ENCODE measurements at places on chromosomes 7 and 10.

DNA sequence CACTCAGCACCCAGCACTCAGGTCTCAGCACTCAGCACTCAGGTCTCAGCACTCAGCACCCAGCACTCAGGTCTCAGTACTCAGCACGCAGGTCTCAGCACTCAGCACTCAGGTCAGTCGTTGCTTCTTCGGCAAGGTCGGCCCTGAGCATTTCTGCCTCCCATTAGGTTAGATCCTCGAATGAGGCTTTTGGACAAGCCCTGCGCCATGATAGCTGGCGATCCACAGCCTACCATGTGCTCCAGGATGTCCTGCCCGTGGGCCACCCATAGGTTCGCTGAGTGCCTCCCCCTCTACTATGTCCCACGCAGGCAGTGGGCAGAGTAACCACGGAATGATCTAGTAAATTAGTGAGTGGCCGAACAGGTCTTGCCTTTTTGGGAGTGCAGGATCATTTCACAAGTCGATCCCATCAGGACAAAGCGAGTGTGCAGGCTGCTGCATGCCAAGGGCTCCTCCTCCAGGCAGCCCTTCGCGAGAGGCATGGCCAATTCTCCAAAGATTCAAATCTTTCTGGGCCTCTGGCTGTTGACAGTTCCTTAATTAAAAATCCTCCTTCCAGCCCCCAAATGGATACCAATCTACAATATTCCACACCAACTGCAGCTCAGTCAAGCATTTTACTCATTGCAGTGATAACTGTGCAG is 206.3 kb downstream of the ADARB2 start:
- DNase-seq = no peak

- DNase-seq = no peak
These were observed 113.8 kb downstream of the CDK6 start for GRCh38 chr7:92722541-92722940.

DNA sequence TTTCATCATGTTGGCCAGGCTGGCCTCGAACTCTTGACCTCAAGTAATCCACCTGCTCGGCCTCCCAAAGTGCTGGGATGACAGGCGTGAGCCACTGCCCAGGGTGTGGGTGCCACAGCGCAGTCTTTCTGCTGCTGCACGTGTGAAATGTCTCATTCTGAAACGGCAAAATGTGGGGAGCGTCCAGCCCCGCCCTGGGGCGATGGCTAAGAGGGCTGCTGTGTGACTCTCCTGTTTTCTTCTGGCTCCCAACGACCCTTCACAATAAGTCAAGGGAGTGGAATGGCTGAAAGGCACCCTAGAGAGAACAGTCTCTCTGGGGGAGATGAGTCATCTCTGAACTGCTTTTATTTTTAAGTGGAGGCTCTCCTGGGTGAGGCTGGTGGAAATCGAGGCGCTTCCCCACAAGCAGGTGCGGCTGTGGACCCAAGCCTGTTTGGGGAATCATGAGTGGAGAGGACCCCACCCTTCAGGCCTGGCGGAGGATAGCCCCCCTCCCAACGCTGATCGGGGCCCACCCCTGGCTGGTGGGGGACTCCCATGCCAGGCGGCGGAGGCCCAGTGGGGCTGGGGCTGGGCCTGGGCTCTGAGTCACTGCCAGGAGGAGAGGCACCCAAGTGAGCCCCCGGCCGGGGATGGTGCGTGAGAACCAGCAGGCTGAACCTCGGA is 18.0 kb downstream of the ADAP1 start:
- peak; percentile 25 for DNase-seq

GRCh38 chr10:98825741-98826140 is 379.0 kb upstream of the HPS1 start:
- DNase-seq = no peak

DNA sequence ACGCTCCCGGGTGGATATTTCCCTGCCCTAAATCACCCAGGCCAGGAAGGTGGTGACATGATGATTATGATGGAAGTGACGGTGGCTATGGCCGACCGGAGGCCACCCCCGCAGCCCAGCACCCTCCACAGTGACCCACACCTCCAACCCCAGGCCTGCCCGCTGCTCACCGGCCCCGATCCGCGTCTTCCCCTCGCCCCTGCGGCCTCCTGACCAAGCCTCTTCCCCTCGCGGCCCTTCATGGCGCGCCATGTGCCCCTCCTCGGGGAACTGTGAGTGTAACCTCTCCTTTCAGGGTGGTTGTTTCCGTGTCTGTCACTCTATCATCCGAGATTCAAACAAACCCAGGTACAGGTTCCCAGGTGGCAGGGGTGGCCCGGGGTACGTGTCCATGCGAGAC is 78.3 kb downstream of the UNCX start:
- DNase-seq = no peak

- peak; percentile 54 for DNase-seq
These were observed 66.1 kb upstream of the AQP1 start for GRCh38 chr7:30845426-30846135.

- peak; percentile 65 for DNase-seq
These were observed 35.5 kb downstream of the GPRIN2 start for GRCh38 chr10:46520941-46521340.

DNA sequence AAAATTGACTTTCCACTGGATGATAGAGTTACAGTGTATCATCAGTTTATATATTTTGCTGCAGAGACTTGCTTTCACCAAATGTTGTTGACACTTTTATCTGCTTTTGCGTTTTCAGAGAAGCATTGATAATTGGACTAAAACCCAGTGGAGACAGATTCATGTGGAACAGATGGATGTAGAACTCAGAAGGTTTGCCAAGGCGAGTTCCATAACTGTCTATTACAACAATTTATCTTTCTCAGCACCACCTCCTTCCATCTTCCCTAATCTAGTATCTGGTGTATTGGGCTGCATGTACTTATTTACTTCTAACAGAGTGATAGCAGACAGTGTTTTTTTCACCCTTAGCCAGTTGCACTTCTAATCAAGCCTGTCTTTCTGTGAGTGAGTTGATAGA is 73.3 kb downstream of the DNAH11 start:
- DNase-seq = no peak

DNA sequence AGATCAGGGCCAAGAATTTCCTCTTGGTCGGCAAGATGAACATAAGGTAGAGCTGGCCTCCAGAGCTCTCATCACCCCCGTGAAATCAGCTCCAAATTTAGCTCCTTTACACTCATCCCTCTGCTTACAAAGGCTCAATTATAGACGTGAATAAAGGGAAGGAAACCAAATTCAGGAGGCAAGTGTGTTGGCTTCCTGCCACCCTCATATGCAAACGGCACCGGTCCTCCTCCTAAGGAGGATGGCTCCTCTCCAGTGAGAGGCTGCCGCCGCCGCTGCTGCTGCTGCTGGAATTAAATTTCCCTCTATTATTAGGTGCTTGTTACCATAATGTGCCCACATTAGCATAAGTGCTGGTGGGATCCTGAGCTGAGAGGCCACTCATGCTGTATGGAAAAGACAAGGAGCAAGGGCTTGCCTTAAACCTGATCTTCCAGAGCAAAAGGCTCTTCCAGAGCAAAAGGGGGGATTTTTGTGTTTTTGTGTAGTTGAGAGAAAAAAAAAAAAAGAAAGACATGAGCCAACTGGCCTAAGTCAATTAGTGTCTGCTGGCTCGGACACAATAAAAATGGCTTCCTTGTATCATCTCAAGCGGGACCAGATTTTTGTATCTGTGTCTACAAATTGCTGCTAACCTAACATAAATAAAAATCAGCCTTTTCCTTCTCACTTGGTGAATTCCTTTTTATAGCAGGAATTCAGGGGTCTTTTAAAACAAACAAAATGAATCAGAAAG is 68.4 kb downstream of the CDHR3 start:
- DNase-seq = no peak

- peak; percentile 14 for DNase-seq
These were observed 136.8 kb upstream of the PDE1C start for GRCh38 chr7:32206987-32207386.

- DNase-seq = peak; percentile 6
These were observed 92.7 kb upstream of the GPR26 start for GRCh38 chr10:123573236-123574108.

DNA sequence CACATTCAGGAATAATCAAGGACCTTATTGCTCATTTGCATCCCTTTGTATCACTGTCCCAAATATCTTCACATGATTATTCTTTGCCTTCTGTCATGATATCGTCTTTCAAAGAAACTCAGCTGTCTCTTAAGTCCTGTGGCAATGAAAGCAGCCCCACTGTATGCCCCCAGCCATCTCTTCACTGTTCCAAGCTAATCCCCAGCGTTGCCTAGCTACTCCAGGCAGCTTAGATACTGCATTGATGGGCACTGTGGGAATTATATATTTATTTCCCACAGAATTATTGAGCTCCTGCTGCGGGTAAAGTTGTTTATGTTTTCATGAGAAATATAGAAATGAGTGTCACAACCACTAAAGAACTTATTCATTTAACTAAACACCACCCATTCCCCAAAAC is 38.8 kb downstream of the SND1 start:
- no peak for DNase-seq

DNA sequence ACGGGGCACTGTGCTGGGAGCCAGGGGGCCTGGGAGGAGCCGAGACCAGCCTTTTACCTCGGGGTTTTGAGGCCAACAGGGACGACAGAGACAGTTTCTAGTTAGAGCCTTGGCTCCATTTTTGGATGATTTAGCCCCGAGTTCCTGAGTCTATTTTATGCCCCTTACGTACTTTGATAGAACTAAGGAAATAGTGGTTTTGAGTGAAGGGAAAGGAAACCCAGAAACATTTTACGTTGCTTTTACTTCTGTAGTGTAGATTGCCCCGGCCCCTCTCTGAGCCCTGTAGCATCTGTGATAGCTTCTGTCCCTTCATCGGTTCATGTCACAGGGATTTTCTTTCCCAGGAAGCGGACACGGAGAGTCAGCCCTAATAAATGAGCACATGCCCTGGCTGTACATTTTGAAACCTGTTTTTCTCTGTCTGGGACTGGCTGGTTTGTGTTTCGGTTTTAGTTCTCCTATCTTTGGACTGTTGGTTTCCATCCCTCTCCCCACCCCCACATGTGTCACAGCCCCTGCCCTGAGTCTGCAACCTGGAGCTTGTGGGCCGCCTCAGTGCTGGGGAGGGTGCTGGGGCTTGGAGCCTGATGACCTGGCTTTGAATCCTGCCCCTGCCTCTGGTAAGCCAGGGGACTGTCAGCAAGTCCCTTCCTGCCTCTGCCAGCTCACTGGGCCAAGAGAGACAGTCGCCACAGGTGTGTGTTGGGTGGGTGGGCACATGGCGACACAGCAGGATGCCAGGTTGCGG is 6.9 kb upstream of the ORAI2 start:
- no peak for DNase-seq

DNA sequence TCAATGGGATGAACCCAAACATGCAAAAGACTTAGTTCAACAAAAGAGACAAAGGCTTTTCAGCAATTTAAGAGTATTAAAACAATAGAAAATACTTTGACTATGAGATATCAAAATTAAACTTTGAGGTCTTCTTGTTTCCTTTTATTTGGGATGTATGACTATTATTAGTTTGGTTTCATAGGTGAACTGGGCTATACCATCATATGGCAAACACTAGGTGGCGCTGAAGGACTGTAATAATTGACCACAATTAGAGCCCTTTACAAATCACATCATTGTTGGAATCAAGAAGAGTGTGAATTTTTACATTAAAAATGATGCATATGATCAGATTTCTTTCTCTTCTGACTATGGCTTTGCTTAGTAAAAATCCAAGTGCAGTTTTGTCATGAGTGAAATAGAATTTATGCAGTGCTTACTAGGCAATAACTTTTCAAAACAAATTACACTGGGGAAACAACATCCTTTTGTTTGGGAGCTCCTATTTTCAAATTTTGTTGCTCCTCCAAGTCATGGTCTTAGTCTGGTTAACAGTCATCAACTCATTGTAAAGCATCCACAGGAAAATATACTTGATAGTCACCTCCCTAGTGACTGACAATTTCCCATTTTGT is 14.7 kb upstream of the NXPH1 start:
- DNase-seq = peak; percentile 55

DNA sequence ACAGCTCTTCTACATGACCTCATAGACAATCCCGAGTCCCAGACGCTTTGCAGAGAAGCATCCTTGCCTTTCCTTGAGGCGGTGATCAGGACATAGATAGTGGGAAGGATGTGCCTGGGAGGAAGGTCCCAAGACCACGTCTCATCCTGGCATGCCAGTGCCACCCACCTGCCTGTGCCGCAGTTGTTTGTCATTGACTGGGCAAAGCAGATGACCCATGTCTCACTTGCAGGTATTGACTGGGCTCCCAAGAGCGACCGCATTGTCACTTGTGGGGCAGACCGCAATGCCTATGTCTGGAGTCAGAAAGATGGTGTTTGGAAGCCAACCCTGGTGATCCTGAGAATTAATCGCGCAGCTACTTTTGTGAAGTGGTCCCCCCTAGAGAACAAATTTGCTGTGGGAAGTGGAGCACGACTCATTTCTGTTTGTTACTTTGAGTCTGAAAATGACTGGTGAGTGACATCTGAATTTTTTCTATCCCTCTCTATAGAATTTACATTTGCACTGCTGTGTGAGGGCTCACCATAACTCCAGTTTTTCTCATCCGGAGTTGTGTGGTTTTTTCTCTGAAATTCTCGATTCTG is 18.5 kb downstream of the ARPC1A start:
- no peak for DNase-seq

DNA sequence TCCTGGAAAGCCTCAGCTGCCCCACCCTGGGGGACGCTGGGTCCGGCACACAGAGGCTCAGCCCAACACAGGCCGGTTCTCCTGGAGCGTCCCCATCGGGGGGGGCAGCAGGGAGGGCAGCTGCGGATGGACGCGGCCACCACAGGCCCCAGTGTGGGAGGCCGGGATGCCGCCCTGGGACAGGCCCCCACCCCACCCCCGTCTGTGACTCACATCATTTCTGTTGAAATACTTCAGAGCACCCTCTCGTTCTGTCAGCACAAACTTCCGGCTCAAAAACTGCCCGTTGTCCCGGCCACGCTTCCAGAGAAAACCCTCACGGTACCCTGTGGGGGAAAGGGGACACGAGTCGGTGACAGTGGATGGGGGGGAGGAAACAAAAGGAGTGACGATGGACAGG is 28.5 kb downstream of the GET4 start:
- peak; percentile 36 for DNase-seq

GRCh38 chr10:104183682-104184081 is 48.5 kb downstream of the CFAP43 start:
- DNase-seq = no peak

DNA sequence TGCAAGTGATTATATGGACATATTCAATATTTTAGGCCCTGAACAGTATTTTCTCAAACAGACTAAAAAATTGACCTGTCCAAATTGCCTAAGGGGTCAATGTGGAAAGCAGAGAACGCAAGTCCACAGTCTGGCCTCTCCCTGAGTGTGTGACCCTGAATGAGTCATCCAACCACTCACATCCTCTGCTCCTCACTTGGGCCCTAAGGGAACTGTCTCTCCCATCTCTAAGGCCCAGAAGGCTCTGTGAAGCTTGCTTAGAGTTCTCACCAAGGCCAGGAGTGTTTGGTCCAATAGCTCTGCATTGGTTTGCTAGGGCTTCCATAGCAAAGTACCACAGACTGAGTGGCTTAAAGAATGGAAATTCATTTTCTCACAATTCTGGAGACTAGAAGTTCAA is 155.1 kb downstream of the LSM5 start:
- DNase-seq = no peak

- no peak for DNase-seq
These were observed 13.8 kb upstream of the AFAP1L2 start for GRCh38 chr10:114418109-114418508.

GRCh38 chr10:74186678-74187077 is 35.7 kb downstream of the ADK start:
- DNase-seq = no peak
